ENCODE measurements at places on chromosomes 4 and X.

- DNase-seq = no peak
These were observed 137.1 kb downstream of the PJA1 start for GRCh38 chrX:69028006-69028760.

DNA sequence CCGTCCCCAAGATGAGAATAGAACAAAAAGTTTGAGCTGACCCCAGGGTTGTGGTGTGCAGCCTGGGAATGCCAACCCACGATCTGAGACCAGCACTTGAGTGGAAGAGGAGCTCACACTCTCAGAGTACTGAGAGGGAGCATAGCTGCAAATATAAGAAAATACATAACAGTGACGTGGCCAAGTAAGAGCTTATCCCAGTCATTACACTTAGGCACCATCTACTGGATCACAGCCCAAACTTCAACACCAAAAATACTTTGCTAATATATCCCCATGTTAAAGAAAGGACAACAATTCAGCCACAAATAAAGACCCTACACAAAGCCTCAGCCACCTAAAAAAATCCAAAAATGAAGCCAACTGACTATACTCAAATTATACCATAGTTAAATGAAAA is 33.3 kb upstream of the CXCL6 start:
- DNase-seq = no peak

DNA sequence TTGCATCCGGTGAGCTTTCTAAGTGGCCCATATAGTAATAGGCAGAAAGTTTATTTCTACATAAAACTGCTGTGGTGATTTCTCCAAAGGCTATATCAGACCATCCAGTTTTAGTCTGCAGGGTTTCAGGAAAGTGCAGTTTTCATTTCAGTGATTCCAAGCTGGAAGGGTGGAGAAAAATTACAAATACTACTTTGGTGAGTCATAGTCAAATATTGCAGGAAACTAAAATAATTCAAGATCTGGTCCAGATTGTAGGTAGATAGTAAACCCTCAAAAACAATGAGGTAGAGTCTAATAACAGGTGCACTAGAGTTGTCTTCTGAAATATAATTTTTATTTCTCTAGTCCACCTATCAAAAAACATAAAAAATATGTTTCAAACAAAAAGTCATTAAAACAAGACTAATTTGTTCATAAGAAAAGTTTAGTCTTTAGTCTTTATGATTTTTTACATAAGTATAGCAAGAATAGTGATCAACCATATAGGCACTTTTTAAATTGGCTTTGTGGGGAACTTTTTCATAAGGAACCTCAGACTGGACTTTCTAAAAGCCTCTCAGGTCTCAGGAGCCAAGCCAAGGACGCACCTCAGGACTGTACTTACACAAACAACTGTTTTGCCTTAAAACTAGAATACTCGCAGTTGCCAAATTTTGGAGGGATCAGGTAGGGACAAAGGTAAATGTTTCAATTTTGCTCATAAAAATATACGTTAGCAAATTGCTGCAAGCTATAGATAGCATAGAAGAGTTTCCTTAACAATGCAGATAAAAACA is 101.8 kb upstream of the TLR3 start:
- no peak for DNase-seq

DNA sequence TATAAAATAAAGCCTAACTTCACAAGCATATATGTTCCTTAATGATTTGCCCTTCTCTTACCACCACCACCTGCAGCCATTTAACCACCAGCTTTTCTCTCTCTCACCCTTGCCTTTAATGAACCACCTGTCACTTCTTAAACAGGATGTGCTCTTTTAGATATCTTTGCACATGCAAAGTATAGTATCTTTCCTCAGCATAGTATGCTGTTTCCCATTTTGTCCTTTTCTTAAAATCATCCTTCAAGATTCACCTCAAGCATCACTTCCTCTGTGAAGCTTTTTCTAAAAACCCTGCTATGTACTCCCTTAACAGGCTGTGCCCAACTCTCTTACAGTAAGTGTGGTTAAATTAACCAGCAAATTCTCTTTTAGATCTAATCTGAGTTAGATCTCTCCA is 8.2 kb upstream of the CNOT6L start:
- no peak for DNase-seq

DNA sequence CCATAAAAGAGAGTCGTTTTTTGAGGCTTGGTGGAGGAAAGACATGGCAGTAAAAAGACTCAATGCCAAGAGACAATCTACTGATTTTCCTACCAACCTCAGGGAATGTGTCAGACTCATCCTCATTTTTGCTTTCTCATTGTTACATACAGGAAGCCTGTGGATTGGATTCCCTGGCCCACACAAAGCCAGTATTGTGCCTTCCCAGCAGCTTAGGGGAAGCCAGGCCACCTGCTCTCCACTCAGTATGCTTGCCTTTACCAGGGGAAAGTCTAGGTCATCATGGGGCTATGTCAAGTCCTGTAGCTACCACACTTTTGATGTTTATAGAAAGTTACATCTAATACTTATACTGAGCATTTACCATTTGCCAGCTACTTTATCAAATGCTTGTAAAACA is 11.0 kb downstream of the BMX start:
- DNase-seq = no peak

DNA sequence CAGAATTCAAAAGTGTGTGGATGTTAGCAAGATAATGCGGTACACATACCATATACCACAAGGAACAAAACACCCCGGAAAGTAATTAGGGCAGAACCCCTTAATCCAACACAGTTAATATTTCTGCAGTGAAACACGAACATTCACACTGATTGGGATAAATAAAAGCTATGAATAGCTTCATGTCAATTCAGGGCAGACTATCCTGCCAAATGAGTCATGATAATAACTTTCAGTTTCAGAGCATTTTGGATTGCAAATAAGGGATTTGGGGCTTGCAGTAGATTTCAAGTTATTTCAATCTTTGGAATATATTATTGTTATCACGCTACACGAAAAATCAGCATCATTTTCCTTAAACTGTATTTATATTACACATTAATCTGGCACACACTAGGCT is 24.3 kb downstream of the IRF2 start:
- no peak for DNase-seq

- no peak for DNase-seq
These were observed 181.1 kb upstream of the PRPS2 start for GRCh38 chrX:12610079-12610478.

DNA sequence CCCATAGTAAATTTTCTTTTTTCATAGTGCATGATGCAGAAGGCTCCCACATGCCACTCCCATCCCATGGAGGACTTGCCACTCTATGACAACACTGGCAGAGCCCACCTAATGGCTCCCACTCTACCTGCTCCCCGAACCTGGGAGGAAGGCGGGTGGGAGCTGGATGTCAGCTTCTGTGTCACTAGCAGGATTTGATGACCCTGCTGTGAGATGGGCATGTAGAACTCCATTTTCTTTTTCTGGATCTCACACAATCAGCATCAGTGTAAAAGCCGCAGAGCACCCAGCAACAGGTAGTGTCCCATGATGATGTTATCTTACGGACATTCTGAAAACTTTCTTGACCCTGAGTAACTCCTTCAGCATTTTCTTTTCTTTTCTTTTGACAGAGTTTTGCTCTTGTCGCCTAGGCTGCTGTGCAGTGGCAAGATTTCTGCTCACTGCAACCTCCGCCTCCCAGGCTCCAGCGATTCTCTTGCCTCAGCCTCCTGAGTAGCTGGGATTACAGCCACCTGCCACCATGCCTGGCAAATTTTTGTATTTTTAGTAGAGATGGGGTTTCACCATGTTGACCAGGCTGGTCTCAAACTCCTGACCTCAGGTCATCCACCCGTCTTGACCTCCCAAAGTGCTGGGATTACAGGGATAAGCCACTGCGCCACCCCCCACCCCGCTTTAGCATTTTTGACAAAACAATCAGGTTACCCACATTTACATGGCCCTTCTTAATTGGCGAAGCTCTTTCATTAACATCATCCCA is 15.0 kb upstream of the ADH1A start:
- no peak for DNase-seq

DNA sequence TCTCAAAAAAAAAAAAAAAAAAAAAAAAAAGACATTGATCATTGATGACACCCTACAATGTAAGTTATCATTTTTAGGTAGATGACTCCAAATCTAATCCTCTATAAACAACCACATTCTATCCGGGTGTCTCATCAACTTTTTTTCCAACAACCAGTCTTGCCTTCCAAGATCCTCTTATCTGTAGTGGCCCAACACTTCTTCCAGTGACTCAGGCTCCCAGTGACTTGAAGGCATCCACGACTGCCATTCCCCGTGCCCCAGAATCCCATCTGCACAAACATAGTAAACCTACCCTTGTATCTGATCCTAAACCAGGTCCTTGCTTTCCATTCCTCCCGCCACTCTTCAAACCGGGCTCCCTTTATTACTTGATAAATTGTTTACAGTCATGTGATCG is 15.6 kb upstream of the TSPAN5 start:
- no peak for DNase-seq

- no peak for DNase-seq
These were observed 150.4 kb downstream of the MAGEC1 start for GRCh38 chrX:142054094-142054493.

- DNase-seq = no peak
These were observed 1263.6 kb downstream of the C4orf33 start for GRCh38 chr4:130359542-130359941.

GRCh38 chr4:41644288-41644914 is 104.1 kb downstream of the PHOX2B start:
- DNase-seq = peak; percentile 60

DNA sequence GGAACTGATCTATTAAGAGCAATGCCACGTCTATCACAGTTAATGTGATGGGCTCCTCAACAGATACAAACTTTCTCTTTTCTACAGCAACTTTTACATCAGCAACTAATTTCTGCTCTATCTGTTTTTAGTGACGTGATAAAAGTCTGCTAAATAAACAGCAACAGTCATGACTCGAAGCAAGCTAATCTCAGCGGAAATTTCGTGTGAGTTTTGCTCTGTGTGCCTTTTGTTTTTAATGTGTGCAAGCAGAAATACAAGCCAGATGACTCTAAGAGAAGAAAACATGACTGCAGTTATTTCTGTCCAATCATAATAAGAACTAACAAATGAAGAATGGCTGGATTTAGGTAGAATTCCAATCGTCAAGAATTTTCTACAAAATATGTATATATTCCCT is 214.3 kb downstream of the LDB2 start:
- no peak for DNase-seq

DNA sequence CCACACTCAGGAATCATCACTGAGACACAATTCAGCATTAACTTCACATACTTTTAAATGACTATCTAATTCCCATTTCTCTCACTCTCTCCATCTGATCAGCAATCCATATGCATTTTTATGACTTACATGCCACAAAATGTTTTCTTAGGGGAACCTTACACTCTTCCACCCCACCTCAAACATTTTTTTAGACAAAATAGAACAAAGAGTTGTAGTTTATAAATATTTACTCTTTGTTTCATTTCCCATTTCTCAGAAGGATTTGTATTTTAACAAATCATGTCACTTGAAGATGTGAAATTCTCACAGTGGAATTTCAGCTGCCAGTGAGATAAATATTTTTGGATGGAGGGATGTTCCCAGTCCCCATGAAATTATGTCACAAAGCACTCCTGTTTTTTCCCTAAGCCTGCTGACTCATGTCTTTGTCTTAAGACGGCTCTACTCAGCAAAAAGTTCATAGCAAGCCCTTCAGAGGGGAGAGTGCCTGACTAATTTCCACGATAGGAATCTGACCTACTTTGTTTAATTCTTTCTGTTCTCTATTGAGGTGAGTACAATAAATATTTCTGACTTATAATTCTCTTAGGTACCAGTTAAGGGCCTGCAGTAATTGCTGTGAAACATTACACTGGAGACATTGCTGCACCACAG is 257.7 kb downstream of the THOC2 start:
- DNase-seq = no peak

DNA sequence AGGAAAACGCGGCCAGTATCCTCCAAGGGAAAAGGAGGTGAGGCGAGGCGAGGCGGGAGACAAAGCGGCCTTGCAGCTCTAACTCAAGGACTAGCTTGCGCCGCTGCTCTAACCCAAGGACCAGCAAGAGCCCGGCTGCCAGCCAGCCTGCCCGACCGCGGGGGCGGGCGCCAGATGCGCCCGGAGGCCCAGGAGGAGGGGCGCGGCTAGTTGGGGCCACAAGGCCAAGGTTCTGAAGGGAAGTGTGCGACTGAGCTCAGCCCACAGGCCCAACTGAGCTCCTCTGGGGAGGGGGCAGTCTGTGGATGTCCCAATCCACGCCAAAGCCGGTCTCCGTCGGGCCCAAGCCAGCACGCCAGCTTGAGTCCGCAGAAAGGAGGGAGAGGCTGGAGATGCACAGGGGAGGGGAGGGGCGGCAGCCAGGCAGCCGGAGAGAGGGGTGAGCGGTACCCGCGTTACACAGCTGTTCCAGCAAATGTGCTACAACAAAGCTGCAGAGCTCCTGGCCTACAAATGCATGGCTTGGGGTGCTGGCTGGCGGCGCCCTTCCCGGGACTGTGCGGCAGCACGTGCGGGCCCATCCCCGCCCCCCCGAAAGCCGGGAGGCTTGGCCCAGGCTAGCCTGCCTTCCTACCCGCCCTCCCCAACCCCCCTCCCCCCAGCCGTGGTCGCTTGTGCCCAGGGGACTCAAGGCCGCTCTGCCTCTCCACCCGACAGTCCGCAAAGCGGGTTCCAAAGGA is 637 bp downstream of the AMER1 start:
- DNase-seq = peak; percentile 31

- peak; percentile 53 for DNase-seq
These were observed 30.2 kb upstream of the CYP4V2 start for GRCh38 chr4:186161138-186161537.

GRCh38 chrX:105564501-105564900 is 257.8 kb upstream of the NRK start:
- DNase-seq = no peak

DNA sequence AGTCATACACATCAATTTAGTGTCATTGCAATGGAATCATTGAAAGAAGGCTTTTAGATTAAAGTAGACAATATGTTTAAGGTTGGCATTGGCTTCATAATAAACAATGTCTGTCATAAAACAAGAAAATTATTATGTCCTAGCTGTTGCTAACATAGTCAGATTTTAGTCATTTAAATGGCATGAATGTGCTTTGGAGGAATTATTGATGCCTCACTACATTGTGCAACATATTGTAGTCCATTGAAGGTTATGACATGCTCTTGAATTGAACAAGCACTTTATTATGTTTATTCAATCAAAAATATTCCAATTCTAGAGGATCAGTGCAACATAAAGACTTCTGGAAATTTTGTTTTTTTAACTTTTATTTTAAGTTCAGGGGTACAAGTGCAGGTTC is 489.8 kb upstream of the AMOT start:
- DNase-seq = no peak
